ENCODE measurements at places on chromosomes 7 and 10.

DNA sequence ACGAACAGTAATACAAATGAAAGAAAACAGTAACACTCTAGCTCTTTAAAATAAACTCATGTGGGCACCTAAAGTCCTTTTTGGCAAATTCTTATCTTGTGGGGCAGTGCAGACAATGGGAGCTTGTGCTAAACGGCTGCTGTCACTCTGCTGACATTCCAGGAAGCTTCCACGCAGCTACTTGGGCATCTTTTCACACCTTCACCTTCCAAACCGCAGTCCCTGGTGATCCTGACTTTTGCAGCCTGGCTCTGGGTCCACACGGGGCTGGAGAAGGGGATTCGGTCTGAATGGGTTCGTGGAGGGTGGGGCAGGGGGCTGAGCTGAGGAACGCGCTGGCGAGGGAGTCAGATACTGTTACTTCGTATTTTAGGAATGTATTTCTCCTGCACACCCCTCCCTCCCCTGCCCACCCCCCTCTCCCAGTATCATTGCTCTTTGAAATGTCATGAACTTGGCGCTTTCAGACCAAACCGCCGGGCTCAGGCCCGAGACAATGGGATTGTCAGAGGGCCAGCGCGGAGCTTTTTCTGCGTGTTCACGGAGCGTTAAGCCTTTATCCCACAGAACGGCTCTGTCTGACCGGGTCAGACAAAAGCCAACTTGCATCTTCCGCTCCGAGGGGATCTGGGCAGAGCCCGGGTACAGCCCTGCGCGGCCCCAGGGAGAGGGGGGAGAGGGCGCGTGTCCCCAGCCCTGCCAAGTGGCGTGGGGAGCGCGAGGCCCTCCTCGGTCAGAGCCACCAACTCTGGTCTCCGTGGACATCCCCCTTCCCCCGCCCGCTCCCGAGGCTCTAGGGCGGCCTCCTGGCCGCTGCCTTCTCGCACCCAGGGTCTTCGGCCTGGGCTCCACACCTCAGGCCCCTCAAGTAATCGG lies 76.7 kb upstream of the EN2 start:
- DNase-seq: no peak

DNA sequence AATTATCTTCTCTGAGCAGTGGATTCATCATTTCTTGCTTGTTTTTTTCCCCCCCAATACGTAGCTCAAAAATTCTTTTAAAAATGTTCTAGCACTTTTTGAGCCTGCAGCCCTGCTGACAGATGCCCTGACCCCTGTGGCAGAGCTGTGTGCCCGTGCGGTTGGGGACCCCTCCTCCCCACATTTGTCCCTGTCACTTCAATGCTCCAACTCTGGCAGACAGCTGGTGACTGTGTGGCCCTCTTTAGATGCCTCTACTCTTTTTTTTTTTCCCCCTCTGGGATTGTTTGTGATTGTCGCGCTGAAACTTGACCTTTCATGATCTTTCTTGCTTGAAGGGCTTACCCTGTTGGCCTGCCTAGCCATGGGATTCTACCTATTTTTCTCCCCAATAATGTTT lies 214.1 kb downstream of the TMEM178B start:
- no peak for DNase-seq

DNA sequence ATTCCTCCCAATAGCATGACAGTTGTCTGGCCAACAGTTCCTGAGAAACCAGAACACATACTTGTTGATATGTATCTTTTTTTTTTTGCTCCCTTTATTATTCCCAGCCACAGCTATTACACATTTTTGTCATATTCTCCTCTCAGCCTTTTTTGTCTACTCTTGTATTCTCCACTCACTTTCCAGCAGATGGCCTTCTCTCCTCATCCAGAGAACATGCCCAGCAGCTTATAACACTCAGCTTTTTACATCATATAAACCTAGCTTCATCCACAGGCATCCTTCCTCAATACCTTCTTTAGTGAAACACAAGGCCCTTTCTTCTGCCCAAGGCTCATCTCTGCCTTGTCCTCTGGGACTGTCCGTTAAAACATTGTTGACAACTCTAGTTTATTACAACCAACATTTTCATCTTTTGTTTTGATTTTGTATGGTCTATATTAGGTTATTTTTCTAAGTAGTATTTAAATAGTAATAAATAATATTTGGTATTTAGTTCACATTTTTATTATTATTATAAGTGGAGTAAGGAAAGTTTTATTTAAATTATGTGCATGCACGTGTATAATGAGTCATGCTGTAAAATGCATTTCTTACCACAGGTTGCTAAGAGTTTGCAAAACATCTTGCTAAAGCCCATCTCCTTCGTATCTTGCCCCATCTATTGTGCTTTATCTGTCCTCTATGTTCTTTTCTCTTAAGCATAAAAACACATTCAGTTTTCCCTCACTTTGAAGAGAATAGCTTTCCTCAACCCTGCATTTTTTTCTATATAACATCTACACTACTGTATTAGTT lies 101.5 kb downstream of the ORC5 start:
- DNase-seq: no peak

GRCh38 chr10:69065406-69066361 lies 22.2 kb upstream of the SRGN start:
- DNase-seq: no peak

DNA sequence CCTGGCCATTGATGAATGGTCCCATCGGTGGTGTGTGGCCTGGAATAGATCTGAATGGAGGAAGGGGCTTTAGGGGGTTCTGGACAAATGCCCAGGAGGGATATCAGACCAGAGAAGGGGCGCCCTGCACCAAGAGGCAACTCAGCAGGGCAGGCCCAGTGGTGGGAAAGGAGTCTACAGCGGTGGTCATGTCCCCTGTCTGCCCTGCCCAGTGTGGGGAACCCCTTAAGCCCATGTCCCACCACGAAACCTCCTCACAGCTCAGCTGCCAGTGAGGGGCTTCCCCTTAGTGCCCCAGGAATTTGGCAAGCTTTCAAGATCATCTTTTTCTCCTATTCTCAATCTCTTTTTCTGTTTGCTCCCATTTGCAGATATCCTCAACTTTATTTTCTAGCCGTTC lies 14.1 kb upstream of the CCSER2 start:
- no peak for DNase-seq

GRCh38 chr10:10128387-10128786 lies 889.3 kb upstream of the CELF2 start:
- DNase-seq: no peak

DNA sequence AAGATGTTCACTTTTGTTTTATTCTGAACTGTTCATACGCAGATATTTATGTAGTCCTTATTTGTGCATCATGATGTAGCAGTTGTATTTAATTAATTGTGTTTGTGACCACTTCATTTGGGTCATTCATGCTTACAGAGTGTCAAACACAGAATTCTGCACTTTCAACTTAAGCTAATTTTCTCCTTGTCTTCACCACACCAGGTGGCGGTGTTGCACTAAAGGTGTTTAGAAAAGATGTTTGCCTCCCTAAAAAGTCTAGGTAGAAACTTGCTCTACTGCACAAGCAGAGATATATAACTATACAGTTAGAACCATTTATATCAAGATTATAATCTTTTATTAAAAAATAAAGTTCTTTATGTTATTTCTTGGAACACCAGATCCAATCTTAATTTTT lies 1.3 kb upstream of the TAS2R38 start:
- no peak for DNase-seq

- no peak for DNase-seq
Measured at GRCh38 chr7:72438491-72438890, 26.4 kb upstream of the CALN1 start.

- DNase-seq: peak; percentile 91
Measured at GRCh38 chr10:6275022-6275997, 72.6 kb downstream of the PFKFB3 start.

- no peak for DNase-seq
Measured at GRCh38 chr7:95886501-95887090, 114.2 kb downstream of the DYNC1I1 start.

DNA sequence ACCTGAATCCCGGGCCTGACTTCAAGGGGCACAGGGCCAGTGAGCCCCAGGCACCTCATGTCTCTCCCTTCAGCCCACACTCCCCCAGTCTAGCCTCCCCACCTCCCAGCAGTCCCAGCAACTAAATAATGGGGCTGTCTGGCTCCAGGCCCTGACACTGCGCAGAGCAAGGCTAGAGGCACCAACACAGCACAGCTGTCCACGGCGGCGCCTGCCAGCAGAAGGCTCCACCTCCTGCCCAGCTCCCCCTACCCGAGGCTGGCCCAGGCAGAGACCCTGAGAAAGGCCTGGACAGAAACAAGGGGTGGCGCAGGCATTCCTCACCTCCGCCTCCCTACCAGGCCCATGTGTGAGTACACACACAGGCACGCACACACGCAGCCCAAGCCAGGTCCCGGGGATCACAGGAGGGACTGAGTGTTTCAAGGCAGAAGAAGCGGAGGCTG lies 6.1 kb downstream of the KCNH2 start:
- no peak for DNase-seq

DNA sequence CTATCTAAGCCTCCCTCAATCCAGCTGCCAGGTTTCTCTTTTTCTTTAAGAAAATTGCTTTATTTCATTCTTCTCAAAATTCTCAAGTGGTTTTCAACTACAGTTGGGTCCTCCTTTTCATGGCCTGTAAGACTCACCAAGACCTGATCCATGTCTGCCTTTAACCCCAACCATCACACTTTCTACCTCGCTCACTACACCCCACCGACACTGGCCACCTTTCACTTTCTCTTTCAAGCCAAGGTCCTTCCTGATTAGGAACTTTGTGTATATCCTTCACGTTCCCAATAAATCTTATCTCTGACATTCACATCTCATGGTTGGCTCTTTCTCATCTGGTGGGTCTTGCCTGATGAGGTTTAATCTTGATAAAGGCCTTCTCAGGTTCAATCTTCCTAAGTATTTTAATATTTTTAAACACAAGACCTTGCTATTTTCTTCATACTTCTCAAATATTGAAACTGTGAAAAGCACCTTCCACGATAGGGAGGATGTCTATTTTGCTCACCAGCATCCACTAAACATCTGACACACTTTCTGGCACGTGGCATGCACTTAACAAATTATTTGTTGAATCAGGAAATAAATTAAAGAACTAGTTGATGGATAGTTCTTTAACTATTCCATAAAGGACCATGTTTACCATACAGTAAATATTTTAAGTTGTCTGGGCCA lies 624.8 kb downstream of the GRID1 start:
- no peak for DNase-seq

- no peak for DNase-seq
Measured at GRCh38 chr7:1637155-1637554, 32.9 kb upstream of the ELFN1 start.

DNA sequence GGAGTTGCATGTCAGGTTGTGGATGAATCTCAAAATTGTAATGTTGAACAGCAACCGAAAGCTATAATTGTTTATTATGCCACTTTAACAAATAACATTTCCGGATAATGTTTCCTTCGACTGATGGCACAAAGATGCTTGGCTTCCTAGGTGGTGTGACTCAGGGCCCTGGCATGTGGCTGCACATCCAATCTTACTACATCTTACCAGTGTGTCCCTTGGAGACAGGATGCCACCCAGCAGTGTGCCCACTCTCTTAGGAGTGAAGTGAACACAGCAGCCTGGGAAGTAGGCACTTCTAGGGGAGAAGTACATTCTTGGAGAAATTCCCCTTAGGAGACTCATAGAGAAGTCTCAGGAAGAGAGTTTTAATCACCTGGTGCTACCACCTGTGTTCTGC lies 33.0 kb upstream of the GPR26 start:
- no peak for DNase-seq

- no peak for DNase-seq
Measured at GRCh38 chr7:78159545-78159944, 361.0 kb downstream of the PHTF2 start.

DNA sequence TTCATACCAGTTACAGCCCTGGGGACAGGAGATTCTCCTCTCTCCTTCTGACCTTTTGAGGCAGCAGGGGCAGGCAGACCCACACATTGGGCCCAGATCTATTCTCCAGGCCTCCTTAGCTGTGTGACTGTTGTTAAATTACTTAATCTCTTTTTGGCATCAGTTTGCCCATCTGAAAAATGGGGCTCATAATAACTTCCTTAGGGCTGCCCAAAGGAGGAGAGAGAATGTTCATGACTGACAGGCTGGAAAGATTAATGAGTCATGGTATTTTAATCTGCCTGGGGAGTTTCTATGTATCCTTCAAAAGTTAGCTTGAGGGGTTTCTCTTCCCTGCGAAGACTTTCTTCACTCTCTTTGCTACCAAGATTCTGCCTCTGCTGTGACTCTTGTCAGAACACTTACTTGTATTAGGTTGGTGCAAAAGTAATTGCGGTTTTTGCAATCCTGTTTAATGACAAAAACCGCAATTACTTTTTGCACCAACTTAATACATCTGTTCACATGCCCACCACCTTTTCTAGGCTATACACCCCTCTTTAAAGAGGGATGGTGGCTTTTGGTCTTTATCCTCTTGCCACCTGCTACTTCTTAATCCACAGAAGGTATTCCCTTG lies 83.4 kb downstream of the ARID5B start:
- DNase-seq: no peak

- no peak for DNase-seq
Measured at GRCh38 chr7:38187794-38188440, 9.9 kb downstream of the STARD3NL start.

DNA sequence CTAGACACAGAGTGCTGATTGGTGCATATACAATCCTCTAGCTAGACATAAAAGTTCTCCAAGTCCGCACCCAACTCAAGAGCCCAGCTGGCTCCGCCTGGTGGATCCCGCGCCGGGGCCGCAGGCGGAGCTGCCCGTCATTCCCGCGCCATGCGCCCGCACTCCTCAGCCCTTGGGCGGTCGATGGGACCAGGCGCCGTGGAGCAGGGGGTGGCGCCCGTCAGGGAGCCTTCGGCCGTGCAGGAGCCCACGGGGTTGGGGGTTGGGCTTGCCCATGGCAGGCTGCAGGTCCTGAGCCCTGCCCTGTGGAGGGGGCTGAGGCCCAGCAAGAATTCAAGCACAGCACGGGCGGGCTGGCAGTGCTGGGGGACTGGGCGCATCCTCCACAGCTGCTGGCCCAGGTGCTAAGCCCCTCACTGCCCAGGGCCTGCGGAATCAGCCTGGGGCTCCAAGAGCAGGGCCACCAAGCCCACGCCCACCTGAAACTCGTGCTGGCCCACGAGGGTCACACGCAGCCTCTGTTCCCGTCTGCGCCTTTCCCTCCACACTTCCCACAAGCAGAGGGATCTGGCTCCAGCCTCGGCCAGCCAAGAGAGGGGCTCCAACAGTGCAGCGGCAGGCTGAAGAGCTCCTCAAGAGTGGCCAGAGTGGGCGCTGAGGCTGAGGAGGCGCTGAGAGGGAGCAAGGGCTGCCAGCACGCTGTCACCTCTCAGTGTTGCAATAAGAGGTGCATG lies 604.2 kb upstream of the POM121L12 start:
- DNase-seq: no peak

DNA sequence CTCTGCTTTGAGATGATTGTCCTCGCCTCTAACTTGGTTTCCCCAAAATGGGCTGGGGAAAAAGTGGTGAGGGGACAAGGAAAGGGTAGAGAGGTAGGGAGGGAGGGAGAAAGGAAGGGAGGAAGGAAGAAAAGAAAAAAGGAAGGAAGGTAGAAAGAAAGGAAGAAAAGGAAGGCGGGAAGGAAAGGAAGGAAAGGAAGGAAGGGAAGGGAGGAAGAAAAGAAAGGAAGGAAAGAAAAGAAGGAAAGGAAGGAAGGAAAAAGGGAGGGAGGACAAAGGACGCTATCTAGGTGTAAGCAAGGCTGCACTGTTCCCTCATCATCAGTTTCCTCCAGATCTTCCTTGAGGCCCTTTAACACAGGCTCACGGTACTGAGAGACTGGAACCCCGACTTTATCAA lies 2.2 kb downstream of the GNA12 start:
- no peak for DNase-seq

Measured in activated T-helper 9 cell treated with anti-CD3 and anti-CD28 coated beads, Interleukin-2, amount 50 U/mL, for 16 hours (primary cell).